ENCODE measurements at places on chromosomes 16 and 17.

- no peak for DNase-seq
Measured at GRCh38 chr17:16044487-16044886, 44.9 kb downstream of the TTC19 start.

- DNase-seq, result no peak
Measured at GRCh38 chr16:52123061-52123839, 423.7 kb downstream of the TOX3 start.

GRCh38 chr17:13785981-13786598 is 184.4 kb upstream of the HS3ST3A1 start:
- no peak for DNase-seq

- DNase-seq, result no peak
Measured at GRCh38 chr16:12699161-12699560, 104.5 kb downstream of the CPPED1 start.

- DNase-seq, result no peak
Measured at GRCh38 chr16:57386381-57386951, 14.2 kb downstream of the CX3CL1 start.

- no peak for DNase-seq
Measured at GRCh38 chr17:72287586-72287985, 166.8 kb downstream of the SOX9 start.

DNA sequence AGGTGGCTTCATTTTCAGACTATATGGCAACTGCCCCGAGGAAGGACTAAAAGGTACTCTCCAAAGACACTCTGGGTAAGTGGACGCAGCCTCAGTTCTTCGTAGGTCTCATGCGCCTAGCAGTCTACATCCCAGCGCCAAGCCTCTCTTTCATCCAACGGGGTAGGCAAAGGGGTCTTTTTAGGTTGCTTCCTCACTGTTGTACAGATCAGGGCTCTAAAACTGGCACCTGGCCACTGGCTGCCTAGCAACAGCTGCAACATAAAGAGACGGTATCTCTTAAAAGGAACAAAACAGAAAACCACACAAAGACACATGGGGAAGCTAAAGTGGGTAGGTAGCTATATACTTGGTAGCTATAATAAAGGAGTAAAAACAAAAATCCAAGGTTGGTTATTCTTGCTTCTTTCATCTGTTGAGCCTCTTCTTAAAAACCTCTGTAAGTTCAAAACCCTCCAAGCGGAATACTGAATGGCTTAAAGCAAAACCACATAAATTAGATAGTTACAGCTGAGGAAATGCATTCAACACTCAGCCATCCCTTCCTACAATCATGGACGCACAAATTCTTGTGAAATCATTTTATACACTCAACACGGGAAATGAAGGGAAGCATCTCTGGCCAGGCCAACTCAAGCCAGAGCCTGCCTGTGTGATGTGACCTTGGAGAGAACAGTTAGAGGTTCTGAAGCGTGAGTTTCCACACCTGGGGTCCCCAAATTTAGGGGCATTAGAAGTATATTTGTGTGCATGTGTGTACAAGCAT is 22.7 kb downstream of the CYTH1 start:
- peak; percentile 87 for DNase-seq

All from RPMI8226 (cell line).